ENCODE measurements at places on chromosomes 4 and X. TPM values are rescaled to one million over a fixed set of nuclear protein-coding genes. Genes with fewer than 3 reads are reported as not detected.

GRCh38 chr4:78459327-78459726 lies 92.2 kb upstream of the ANXA3 start:
- DNase-seq, result no peak

- DNase-seq, result no peak
These were observed 63.8 kb upstream of the STS start for GRCh38 chrX:7083468-7084396.

DNA sequence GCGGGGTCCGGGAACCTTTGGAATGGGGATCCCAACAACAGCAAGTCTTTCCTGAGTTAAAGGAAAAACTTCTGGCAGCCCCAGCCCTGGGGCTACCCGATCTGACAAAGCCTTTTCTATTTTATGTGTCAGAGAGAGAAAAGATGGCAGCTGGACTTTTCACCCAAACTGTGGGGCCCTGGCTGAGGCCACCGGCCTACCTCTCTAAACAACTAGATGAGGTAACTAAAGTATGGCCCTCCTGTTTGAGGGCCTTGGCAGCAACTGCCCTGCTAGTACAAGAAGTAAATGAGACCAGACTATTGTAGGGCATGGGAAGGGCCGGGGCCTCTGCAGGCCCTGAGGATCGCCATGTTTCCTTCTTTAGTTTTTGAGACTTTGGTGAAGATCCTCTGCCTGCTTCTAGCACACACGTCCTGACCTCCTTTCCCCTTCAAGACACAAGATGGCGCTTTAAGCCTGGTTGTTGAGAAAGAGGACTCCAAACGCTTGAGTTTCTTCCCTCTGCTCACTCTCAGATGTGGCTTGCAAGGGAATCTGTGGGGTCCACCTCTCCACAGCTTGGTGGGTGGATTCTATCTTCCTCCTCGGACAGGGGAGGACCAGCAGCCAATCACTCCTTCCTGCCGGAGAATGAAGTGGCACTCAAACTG lies 18.5 kb upstream of the DRD5 start:
- DNase-seq, result no peak

KIAA1210 gene
- total RNA-seq, result not detected

DNA sequence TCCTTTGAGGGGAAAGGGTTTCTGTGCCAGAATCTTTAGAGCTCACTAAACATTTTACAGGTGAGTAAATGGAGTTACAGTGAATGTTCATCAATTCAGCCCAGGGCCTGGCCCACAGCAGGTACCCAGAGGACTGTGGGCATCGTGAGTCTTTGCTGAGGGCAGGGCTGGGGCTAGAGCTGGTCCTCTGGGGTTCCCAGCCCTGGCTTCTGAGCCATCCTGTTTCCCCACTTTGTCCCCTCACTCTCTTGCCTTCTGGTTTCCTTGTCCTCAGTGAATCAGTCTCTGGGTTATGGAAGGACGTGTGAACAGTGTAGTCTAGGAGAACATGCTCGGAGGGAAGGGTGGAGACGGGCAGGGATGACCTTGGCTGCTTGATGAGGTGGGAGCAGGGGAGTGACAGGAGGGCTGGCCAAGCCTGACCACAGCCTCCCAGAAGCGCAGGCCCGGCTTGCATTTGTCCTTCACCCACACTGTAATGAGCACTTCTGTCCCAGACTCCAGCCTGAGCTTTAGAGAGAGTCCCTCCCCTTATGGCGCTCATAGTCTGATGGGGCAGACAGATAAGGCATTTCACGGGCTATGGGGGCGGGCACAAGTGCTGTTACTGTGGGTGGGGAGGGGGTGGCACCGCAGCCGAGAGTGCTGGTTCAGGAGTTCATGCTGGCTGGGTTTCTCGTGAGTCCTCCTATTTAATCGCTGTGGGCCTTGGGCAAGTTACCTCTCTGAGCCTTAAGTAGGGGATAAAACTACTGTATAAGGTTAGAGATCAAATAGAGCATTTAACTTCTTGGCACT lies 17.3 kb downstream of the TBC1D14 start:
- DNase-seq, result peak; percentile 85

APELA gene
- total RNA-seq, result not detected

GRCh38 chr4:111499291-111499690 lies 646.0 kb upstream of the FAM241A start:
- DNase-seq, result no peak

DNA sequence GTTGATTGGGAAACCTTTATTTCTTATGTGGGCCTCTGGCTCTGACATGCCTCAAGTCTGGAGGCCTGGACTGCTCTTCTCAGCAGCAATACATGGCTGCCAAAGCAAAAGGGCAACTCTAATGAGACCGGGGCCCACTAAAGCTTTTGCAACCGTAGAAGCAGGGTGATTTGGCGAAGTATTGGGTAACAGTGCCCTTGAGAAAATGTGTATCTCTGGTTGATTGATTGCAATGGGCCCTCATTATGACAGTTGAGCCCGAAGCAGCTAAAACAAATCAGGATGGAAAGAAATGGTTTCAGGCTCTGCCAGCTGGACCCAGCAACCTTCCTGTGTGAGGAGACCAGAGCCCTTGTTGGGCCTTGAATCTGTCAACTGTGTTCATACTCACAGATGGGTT lies 73.4 kb downstream of the CLCN4 start:
- DNase-seq, result no peak

Measured in aorta (tissue), 5 donors.